ENCODE measurements at places on chromosomes 6 and 20.

DNA sequence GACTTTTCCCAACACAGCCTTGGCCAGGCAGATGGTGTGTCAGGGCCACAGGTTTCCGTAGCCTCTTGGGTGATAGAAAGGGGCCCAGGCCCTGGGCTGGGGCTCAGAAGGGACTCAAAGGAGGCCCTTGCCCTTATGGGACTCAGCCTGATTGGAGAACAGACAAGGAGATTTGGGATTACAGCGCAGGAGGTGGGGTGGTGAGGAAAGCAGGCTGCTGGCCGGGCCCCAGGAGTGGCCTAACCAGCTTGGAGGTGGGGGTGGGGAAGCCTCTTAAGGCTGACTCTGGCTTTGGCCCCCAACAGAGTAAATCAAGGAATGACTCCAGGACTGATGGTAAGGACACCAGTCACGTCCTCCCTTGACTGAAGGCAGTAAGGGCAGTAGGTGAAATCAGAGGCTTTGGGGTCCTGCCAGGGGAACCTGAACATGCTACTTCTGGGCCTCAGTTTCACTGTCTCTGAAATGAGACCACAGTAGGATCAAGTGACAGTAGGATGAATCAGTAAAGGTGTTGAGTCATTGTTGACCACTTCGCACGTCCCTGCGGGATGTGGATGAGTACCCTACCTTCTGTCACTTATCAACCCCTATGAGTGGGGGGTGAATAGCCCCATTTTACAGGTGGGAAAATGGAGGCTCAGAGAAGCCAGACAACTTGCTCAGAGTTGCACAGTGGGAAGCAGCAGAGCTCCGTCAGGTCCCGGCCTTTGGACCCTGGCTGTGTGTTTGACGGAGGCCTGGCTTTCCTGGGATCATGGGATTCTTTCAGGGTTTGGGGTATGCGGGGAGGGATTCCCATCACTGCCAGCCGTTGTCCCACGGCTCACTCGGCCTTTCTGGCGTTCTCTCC is 4.5 kb downstream of the SNAI1 start:
- DNase-seq, result peak; percentile 48

- DNase-seq, result peak; percentile 28
Observed at GRCh38 chr20:62252342-62252966, 14.1 kb downstream of the OSBPL2 start.

GRCh38 chr20:10584371-10584770 is 89.4 kb downstream of the JAG1 start:
- peak; percentile 70 for DNase-seq

DNA sequence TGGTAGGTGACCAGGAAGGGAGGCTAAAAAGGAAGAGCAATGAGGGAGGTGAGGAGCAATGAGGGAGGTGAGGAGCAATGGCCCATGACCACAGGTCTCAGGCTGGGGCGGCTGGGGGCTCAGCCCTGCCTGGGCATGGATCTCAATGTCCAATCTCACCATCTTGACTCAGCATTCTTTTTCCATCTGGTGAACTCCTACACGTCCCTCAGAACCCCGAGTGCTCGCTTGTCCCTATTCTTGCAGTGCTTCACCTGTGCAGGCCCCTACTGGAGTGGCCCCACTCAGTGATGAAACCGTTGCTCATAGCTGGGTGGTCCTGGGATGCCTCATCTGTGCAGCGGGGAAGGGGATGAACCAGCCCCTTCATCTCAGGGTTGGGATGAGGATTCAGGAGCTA is 16.9 kb upstream of the RBBP8NL start:
- DNase-seq, result no peak

DNA sequence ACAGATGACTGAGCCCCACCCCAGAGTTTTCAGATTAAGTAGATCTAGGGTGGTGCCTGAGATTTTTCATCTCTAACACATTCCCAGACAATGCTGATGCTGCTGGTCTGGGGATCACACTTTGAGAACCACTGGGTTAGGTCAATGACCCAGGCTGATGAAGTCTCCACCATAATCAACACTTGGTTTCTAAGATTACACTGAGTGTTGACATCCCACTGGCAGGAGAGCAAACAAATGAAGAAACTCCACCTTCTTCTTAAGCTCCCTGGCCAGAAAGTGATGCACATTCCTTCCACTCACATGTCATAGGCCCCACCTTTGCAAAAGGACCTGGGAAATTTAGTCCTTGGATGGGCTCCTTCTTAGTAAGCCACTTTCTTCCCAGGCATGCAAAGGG is 53.1 kb downstream of the MAFB start:
- DNase-seq, result no peak

Data from fibroblast of skin of right biceps (primary cell).